ENCODE measurements at places on chromosomes 3 and 15.

DNA sequence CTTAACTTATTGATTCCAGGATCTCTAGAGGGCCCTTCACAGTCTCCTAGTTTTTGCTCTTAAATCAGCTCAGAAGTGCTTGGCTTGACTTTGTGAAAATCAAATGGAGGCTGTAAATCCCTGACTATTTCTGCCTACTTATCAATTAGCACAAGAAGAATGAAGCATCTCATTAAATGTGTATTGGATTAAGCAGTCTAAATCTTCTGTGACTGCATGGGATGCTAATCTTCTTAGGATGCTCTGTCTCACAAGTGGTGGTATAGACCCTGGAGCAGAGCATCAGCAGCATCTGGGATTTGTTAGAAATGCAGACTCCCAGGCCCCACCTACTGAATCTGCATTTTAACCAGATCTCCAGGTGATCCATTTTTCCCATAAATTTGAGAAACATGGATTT, 488.7 kb downstream of the AGBL1 start:
- DNase-seq: no peak

- DNase-seq: no peak
Measured at GRCh38 chr15:58977887-58978286, 9.6 kb upstream of the RNF111 start.

DNA sequence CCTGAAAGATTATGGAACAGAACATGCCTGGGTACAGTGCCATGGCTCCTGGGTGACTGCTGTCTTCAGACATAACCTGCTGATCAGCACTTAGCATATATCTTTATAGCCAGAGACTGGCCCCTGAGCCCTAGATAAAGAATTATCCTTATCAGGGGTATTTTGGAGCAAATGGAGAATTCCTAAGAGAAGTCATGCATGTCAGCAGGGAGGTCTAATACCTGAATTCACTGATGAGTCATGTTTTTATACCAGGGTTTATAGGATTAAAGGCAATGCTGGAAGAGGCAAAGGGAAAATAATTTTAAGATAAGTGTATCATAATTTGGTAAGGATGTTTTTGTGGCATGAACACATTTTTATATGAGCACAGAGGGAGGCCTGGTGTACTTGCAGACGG, 159.8 kb downstream of the ADAMTSL3 start:
- DNase-seq: no peak

DNA sequence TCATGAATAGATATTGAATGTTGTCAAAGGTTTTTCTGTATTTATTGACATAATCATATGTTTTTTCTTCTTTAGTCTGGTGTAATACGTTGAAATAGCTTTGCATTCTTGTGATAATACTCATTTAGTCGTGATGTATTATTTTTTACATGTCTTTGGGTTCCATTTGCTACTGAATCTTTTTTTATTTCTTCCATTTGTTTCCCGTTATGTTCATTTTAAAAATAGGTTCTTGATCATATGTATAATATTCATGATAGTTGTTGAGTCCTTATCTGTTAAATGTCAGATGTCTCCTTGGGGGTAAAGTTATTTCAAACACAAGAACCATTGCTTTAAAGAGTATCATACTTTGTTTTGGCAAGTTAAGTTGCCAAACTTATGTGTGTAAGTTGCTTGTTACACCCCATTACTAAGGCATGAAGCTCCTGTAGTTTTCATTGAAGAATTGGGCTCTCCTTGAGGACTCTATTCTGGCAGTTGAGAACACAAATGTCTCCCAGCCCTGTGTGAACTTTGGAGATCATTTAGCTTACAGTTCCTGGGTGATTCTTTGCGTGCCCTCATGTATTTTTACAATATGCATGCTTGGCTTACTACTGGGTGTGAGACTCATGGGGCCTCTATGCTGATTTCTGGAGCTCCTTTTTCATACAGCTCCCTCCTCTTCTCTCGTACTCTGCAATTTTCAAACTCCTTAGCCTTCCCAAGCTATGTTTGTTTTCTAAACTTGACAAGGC, 8.3 kb downstream of the AKAP13 start:
- DNase-seq: no peak

GRCh38 chr15:100909565-100909964, 9.6 kb upstream of the LRRK1 start:
- DNase-seq: no peak

DNA sequence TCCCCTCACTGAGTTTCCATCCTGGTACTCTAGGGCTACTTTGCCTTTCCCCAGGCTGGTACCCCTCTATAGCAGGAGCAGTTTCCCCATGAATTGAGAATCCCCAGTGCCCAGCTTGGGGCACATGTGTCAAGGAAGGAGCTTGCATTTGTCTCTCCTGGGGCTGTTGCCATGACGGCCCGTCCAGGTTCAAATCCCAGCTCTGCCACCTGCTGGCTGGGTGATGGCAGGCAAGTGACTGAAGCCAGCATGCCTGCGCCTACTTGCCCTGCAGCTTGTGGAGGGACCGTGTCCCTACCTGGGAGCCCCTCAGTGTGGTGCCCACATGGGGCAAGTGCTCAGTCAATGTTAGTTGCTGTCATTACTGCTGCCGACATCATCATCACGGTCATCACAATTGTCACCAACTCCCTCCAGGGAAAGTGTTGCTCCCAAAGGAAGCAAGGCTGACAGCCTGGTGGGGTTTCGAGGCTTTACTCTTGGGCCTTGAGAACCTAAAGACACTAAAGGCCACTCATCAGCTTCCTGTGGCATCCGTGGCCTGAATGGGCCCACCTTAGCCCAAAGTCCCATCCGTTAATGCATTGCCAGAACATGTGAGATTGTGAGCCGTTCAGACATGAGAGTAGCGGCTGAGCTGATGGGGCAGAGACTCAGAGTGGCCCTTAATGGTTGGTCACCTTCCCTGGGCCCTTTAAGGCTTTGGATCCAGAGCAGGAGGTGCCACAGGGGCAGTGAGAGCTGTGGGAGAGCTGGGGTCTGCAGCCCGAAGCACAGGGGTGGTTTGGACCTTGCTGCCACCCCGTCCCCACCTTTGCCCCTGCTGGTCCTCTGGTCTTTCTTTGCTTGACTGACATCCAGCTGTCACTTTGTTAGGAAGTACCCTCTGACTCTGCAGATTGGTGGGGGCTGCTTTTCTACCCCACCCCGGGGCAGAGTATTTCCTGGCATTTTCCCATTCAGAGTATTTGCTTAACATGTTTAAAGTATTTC, 144.4 kb downstream of the DNAJB8 start:
- no peak for DNase-seq

GRCh38 chr3:135448520-135448919, 517.0 kb upstream of the PPP2R3A start:
- no peak for DNase-seq

- DNase-seq: no peak
Measured at GRCh38 chr15:27512281-27513001, 541.5 kb downstream of the GABRG3 start.

DNA sequence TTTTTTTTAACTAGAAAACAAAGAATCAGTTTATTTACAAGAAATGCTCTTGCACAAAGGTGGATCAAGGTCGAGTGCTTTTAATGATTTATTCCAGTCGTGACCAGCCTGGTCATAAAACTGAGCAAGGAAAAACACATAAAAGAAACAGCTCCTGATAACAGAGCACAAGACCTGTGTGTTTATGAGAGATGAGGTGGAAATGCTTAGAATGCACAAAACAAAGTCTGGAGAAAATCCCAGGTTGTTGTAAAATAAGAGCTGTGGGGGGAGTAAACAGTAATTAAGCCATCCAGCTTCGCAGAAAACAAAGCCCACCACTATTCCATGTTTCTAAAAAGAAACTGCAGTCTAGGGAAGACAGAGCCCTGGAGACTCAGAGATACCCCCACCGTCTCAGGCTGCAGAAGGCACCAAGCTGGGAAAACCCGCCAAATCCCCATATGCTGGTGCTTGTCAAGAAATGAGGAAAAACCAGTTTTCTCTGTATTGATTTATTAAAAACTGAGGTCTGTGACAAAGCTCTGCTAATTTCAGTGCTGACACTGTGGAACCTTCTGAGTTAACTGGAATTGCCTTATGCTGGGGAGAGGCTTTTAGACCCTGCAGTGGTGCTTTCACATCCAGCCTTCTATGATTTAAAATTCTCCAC, 139.3 kb downstream of the ADAMTS17 start:
- DNase-seq: no peak

DNA sequence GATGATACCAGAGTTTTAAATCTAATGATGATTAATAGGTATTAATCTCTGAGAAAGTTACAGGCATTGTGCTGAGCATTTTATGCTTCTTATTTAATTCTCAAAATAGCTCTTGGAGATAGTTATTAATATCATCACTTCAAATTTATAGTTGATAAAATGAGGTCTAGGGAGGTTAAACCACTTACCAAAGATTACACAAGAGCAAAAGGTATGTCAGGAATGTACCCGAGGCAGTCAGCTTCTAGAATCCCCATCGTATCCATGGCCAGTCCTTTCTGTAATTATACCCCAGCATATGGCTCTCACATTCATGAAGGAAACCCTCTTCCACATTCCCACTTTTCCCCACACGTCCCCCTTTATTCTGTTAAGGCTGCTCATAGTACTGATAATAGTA, 421.3 kb downstream of the PYDC2 start:
- no peak for DNase-seq

DNA sequence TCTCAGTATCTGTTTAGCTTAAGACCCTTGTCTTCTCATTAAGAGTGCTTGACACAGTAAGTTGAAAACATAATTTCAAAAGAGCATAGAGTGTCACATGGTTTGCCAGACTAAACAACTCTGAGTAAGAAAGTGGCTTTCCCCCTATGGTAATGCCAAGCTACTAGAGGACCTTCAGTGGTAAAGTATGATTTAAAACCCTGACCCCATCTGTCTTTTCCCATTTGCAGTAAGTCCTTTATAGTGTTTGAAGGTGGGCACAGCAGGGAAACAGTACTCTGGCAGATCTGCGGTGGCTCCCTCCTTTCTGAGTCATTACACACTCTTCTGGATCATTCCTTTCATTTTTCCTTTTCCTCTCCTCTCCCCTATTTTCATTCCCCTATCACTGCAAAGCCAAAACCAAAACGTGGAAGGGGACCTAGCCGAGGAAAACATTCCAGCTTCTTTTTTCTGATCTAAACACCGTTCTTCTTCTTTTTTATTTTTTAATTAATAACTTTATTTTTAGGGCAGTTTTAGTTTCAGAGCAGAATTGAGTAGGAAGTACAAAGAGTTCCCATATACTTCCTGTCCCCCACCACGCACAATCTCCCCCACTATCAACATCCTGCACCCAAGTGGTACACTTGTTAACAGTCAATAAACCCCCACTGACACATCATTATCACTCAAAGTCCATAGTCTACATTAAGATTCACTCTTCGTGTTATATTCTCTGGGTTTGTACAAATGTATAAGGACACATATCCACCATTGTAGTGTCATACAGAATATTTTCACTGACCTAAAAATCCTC, 74.7 kb downstream of the PPARG start:
- DNase-seq: no peak

GRCh38 chr15:95440712-95441111, 889.8 kb upstream of the NR2F2 start:
- no peak for DNase-seq

GRCh38 chr3:63878394-63879060, 14.9 kb downstream of the ATXN7 start:
- no peak for DNase-seq

GRCh38 chr3:166446291-166446690, 609.1 kb upstream of the BCHE start:
- no peak for DNase-seq

DNA sequence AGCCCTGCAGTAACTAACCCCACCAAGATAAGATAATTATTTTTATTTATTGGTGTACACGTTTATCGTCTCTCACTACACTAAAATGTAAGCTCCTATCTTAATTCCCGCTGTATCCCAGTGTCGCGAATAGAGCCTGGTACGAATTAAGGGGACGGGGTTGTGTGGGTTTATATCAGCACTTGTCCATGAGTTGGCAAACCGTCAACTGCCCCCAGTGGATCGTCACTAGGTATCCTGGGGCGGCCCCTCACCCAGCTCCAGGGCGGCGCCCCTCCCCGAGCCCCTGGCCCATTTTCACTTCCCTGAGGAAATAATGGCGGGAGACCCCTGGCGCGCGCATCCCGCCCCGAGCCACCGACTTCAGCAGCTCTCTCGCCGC, 465 bp downstream of the RUVBL1 start:
- no peak for DNase-seq

DNA sequence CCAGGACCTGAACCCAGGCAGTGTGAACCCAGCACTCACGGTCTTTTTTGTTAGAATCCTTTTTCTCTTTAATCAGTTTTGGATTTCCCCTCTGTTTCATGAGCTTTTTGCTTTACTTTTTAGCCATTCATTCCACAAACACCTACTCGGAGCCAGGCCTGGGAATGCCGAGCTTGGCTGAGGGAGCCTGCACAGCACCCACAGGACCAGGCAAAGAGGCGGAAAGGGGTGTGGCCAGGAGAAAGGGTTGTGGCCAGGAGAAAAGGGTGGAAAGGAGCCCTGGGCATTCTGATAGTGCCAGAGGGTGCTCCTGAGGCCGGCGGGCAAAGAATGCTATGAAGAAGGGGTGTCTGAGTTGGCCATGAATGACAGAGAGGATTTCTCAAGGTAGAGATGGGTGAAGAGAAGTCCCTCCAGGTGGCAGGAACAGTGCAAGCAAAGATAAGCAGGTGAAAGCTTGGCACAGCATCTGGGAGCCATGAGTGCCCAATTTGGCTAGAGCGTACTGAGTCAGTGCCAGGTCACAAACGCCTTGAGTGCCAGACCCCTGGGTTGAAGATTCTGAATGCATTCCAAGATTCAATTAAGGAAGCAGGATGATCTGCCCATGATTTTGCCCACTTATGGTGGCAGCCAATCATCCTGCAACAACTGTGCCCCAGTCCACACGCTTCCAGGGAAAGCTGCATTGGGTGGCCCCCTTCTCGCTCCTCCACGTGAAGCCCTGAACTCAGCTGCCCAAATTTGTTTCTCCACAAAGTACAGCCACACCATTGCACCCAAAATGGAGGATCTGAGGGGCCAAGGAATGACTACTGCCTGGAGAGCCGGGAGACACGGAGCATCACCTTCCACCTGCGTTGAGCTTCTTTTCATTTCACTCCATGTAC, 157.2 kb downstream of the XXYLT1 start:
- no peak for DNase-seq

- no peak for DNase-seq
Measured at GRCh38 chr15:30062881-30063280, 19.9 kb upstream of the GOLGA8J start.

DNA sequence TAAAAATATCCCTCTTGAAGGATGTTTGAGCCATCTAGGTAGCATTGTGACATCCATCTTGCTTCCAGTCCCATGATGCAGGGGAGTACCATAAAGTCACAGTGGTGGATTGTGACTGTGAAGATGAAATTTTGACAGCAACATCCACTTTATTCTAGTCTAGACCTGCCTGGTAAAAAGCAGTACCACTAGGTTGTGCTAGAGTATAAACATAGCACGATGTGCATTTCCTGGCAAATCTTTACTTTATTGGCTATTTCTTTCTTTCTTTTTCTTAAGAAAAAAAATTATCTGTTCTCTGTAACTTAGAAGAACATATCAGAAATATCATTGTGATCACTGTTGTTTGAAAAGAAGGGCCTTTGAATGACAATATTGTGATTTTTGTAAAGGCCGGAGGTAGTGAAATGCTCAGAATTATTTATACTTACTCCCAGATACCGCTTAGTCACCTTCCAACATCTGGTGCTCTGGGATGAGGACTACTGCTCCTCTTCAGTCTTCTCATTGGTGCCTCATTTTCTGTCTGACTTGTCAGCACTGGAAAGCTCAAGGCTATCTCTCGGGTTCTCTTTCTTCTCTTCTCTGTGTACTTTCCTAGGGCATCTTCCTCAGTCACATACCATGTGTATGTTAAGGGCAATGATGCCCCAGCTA, 35.6 kb downstream of the AGBL1 start:
- DNase-seq: no peak

All from DMS 273 treated with DMSO at 0.1 percent for 48 hours (cell line).